ENCODE measurements at places on chromosomes 3 and 15.

DNA sequence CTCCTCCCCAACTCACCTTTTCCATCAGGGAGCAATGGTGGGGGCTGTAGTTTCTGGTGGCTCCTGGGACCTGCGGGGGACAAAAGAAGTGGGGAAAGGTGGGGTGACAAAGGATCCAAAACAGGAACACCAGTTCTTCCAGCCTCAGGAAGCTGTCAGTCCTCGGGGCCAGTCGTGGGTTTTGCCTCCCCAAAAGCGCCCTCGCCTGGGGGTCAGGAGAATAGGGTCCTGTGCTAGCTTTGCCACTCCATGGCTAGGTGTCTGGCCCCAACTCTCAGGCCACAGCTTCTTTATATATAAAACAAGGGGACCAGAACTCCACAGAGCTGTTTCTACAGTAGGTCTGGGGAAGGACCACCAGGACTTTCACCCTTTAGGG is 4.0 kb downstream of the CCDC9B start:
- DNase-seq = no peak

DNA sequence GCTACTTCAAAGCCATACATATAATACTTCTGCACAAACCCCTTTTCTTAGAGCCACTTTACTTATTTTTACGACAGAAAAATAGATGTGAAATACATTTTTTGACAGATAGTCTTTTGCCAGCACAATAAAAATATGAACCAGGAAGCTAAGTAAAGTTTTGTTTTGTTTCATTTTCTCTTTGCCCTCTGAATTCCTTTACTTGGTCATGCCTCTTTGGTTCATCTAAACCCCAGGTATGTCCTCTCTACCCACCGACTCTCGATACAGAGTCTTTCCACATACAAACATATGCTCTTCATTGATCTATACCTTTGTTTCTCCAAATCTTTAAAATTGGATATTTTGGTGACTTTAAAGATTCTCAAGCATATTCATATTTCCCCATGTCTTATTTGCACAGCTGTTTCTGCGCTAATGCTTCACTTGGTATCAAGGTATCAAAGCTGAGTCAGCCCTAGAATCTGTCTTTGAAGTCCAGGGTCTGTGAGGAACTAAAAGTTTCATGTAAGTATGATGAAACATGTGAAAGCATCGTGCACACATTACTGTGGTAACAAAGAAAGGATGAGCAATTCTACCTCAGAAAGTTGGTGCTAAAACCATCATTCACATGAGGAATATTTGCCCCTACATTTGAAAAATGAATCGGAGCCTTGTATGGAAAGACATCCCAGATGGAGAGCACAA is 845.4 kb downstream of the NAALADL2 start:
- no peak for DNase-seq

- DNase-seq = no peak
Measured at GRCh38 chr3:133881939-133882825, 13.5 kb downstream of the RAB6B start.

DNA sequence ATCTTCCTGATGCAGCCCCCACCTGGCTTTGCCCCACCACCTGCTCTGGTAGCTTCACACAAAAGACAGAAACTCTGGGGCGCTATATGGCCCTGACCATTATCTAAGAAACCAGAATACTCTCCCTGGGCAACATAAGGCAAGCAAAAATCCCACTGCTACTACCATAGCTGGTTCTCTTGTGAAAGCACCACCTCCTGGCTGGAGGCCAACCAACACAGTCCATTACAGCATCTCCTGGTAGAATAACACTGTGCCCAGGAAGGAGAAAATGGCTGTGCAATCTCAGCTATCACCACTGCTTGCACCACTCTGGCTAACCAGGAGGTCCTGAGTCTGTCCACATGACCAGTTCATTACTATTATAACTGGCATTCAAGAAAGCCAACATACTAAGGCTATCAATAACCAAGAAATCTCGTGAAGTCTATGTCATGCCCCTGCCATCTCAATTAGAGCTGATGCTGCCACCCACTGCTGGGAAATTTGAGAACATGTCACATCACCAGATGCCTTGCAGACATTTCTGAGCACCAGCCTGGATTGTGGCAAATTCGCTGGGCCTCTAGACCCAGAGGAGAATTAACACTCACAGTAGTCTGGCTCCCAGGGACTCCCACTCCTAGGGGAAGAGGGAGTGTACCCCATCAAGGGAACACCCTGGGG is 1114.8 kb downstream of the ROBO2 start:
- no peak for DNase-seq

GRCh38 chr3:111035902-111036301 is 35.7 kb upstream of the NECTIN3 start:
- DNase-seq = no peak

- peak; percentile 46 for DNase-seq
Measured at GRCh38 chr15:48459571-48460442, 128.6 kb downstream of the DUT start.

DNA sequence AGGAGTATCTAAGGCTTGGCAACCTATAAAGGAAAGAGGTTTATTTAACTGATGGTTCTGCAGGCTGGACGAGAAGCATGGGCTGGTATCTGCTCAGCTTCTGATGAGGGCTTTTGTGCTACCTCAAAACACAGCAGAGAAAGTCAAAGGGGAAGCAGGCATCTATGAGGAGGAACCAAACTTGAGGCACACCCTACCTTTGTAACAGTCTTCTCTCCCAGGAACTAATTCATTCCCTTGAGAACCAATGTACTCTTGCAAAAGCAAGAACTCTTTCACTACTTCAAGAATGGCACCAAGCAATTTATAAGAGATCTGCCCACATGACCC is 109.0 kb downstream of the CGGBP1 start:
- no peak for DNase-seq

DNA sequence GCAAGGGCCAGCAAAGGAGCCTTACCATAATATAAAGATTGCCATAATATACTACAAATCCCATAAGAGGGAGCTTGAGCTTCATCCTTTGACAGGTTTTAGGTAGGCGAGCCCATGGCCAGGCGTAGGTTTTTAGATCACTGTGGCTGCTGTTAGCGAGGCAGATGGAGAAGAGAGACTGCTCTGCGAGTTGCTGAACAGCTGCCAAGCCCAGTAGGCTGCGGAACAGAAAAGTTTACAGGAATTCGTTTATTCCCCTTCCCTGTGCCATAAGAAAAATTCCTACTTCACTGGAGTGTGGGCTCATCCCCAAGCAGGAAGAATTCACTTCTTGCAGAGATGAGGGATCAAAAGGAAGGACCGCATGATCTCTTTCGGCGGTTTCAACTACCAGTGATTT is 30.5 kb downstream of the TMED3 start:
- DNase-seq = no peak

DNA sequence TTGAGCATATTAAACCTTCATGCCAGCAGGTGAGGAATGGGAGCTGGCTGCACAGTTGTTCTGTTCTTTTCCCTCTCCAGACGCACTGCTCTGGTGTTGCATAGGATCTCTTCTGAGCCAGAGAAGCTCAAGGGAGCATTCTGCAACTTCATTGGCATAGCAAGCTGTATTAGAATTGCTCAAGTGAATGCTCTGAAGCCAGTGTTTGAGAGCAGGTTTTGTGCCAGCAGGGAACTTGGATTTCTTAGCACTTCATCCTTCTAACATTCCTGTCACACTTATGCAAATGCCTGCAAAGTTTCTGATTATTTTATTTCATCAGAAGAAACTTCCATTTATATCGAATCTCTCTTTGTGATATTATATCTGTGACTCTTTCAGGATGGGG is 366.6 kb downstream of the AGBL1 start:
- DNase-seq = no peak

DNA sequence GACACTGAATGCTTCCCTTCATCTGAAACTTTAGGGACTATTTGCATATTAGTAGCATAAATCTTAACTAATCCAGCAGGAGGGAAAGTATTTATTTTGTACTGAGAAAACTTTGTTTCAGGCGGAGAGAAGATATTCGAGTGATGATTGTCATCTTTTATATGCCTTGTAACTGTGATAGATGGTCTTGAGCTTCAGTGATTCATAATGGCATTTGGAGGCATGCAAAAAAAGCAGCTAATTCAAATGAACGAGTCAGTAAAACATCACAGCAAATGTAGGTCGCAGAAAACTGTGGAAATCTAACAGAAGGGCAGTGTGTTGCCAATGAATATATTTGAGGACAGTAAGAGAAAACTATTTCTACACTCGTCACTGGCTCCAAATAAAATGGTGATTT is 643.7 kb upstream of the NAALADL2 start:
- no peak for DNase-seq

Data from tibial artery (tissue), 4 donors.